Natural killer cell treated with Interleukin-12 subunit alpha and Interleukin-12 subunit beta and Interleukin-15 and Interleukin-18, amount 100 ng/mL, for 72 hours (primary cell): ENCODE measurements at places on chromosomes 3 and 15. TPM values are rescaled to one million over a fixed set of nuclear protein-coding genes. Genes with fewer than 3 reads are reported as not detected.

NDN gene
- total RNA-seq: 3.0 TPM

HGD gene
- total RNA-seq: 1.00 TPM

TEX55 gene
- total RNA-seq: not detected

LINGO1 gene
- total RNA-seq: not detected

GRK7 gene
- total RNA-seq: not detected

GPR27 gene
- 4.5 TPM for total RNA-seq

BFSP2 gene
- total RNA-seq: not detected

CD200R1 gene
- 8.3 TPM for total RNA-seq

CSK gene
- total RNA-seq: 323 TPM

IL5RA gene
- total RNA-seq: 5.0 TPM

KLF15 gene
- 0.26 TPM for total RNA-seq

C15orf62 gene
- total RNA-seq: 0.22 TPM

GPR62 gene
- total RNA-seq: not detected

DCLK3 gene
- total RNA-seq: not detected

BNC1 gene
- total RNA-seq: not detected

FANCD2OS gene
- total RNA-seq: not detected

TMED3 gene
- total RNA-seq: 68.7 TPM

PROK2 gene
- total RNA-seq: 7.2 TPM

BUB1B gene
- 19.4 TPM for total RNA-seq

NIPA2 gene
- total RNA-seq: 72.2 TPM

PROS1 gene
- total RNA-seq: not detected

FSD2 gene
- total RNA-seq: not detected

PFN2 gene
- 4.4 TPM for total RNA-seq

MLF1 gene
- 0.67 TPM for total RNA-seq

NAALADL2 gene
- 0.70 TPM for total RNA-seq

SEMA6D gene
- total RNA-seq: not detected

ANO10 gene
- total RNA-seq: 11.8 TPM

MORC1 gene
- not detected for total RNA-seq

PSTPIP1 gene
- total RNA-seq: 161 TPM

CLDN16 gene
- total RNA-seq: not detected
